Prostate gland (tissue), 2 donors: ENCODE measurements at places on chromosomes 5 and 9.

GRCh38 chr9:21554813-21555212 is 72.7 kb upstream of the IFNE start:
- DNase-seq = no peak

DNA sequence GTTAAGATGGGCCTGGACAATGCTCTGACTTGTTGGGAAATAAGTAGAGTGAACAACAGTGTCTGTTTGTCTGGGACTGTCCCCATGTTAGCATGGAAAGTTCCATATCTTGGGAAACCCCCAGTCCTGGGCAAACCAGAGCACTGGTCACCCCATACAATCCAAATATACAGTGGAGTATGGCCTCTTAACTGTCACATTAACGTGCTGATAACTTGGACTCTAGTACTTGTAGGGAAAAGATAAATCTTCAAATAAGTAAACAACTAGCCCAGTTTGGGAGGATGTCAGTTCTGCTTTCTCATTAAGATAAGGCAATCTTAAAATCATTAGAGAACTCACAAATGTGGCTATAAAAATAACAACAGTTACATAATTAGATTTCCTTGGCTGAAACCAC is 47.6 kb upstream of the JAK2 start:
- DNase-seq = no peak

DNA sequence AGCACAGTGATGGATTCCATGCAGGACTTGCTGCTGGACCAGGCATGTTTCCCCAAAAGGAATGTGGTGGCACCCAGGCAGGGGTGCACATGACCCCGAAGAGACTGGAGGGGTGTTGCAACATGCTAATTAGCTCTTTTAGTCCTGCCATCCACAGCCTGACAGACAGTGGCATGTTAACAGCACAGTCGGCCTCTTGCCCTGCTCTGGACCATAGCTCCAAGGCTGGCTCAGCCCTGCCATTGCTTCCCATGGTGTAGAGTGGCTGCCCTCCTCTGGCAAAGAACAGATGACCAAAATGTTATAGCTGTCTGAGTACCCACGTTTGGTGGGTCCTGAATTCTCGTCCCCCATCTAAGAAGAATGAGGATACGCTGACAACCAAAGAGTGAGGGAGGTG is 736.4 kb upstream of the PTPRD start:
- no peak for DNase-seq

DNA sequence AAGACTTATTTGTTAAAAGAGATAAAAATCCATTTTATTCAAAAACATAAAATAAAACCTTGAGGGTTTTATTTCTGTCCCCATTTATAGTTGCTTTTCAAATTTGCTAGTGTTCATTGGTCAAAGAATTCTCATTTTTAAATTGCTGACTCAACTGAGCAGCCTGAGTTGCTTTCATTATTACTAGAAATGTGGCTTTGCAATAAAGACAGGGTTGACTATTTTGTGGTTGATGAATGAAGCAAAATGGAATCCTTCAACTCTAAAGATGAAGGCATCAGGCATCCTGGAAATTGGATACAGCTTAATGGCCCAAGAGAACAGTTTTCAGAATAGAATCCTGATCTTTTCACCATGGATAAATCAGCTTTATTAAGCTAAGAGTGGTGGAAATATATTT is 23.9 kb upstream of the PPP3R2 start:
- no peak for DNase-seq

GRCh38 chr5:7394889-7395431 is 978 bp upstream of the ADCY2 start:
- no peak for DNase-seq

DNA sequence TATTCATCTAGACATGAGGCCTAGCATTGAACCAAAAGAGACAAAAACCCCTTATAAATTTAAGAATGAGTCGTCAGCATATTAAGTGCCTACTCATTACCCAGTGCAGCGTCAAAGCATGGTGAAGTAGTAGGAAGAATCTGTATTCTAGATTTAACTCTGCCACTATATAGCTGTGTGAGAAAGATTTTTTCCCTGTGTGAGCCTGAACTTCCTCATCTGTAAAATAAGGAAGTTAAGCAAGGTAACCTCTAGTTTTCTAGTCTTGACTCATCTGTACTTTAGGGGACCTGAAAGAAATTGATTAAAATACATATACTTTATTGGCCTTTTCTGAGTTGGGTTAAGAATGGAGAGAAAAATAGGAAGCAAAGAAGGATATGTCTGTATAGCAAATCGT is 82.1 kb upstream of the RUSC2 start:
- no peak for DNase-seq
